ENCODE measurements at places on chromosomes 13 and 19. TPM values are rescaled to one million over a fixed set of nuclear protein-coding genes. Genes with fewer than 3 reads are reported as not detected.

- DNase-seq = no peak
Measured at GRCh38 chr19:45376045-45376724, 5.8 kb upstream of the ERCC2 start.

Gene PGLYRP2
- total RNA-seq = not detected

GRCh38 chr13:26872525-26873385 lies 112.2 kb upstream of the GPR12 start:
- DNase-seq = peak; percentile 32

- DNase-seq = no peak
Measured at GRCh38 chr13:62747152-62747551, 1331.5 kb upstream of the PCDH20 start.

Gene SIX5
- total RNA-seq = 14.0 TPM

Gene LRFN3
- 12.2 TPM for total RNA-seq

- no peak for DNase-seq
Measured at GRCh38 chr19:13260883-13261653, 110.9 kb downstream of the IER2 start.

Gene FBXL12
- total RNA-seq = 23.5 TPM

DNA sequence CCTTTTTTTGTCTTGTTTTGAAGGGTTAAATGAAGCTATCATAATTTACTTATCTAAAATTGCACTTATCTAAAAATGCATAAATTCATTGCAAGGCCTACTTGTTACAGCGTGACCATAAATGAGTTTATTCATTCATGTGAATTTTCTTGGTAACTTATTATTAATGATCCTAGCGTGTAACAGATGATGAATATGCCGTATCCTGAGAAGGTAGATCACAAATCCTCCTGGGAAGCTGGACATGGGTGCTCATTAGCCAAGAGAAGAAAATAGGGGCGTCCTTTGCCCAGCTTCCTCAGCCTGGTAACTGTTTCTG lies 21.3 kb downstream of the TNFSF11 start:
- no peak for DNase-seq

DNA sequence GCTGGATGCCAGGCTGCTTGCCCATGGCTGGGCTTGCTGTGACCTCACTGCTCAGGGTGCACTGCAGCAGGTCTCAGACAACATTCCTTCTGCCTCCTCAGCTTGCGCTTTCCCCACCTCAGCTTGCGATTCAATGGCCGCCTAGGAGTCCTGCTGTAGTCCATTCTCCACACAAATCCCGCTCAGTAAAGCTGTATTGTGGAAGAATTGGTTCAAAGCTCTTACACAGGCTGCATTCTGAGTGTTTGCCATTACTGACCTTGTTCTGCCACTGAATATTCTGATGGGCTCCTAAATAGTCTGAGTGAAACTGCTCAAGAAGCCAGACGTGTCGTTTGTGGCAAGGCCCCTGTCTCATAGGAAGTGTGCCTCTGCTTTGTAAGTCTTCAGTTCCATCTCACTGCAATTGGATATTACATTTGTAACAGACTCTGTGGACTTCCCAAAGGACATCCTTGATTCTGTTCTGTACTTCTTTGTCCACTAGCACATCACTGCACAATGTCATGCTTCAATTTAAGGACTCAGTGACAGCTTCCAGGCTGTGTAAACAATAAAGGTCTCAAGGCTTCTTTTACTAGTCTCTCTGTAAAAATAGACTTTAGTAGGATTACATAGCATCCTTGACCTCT lies 49.8 kb downstream of the KATNAL1 start:
- no peak for DNase-seq

DNA sequence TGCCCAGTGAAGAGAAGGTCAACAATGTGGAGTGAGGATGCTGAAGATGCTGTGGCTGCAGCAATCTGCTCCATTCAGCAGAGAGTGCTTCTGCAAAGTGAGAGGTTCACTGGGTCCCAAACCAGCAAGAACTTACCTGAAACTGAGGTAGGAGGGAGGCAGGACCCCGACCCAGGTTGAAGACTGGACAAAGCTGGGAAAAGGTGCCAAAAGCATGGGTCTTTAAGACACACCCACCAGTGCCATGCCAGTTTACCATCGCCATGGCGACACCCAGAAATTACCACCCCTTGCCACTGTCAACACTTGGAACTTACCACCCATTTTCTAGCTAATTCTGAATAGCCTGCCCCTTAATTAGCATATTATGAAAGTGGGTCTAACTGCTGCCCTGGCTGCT lies 70.7 kb downstream of the RGCC start:
- no peak for DNase-seq

Gene EVI5L
- 14.2 TPM for total RNA-seq

DNA sequence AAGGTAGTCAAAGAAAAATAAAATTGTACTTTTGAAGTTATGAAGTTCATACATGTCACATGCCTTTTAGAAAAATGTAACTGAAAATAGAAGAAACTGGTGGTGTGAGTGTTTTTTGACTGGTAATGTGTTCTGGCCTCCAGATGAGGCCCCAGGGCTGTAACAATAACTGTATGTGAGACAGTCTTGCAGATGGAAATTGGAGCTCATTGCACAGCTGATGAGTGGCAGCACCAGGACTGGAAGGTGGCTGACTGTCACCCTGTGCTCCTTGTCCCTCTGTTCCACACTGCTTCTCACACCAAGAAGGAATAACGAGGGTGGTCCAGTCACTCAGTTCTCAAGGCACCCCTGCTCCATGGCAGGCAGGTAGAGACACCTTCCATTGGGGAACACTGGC lies 215.6 kb downstream of the SLC7A1 start:
- no peak for DNase-seq

DNA sequence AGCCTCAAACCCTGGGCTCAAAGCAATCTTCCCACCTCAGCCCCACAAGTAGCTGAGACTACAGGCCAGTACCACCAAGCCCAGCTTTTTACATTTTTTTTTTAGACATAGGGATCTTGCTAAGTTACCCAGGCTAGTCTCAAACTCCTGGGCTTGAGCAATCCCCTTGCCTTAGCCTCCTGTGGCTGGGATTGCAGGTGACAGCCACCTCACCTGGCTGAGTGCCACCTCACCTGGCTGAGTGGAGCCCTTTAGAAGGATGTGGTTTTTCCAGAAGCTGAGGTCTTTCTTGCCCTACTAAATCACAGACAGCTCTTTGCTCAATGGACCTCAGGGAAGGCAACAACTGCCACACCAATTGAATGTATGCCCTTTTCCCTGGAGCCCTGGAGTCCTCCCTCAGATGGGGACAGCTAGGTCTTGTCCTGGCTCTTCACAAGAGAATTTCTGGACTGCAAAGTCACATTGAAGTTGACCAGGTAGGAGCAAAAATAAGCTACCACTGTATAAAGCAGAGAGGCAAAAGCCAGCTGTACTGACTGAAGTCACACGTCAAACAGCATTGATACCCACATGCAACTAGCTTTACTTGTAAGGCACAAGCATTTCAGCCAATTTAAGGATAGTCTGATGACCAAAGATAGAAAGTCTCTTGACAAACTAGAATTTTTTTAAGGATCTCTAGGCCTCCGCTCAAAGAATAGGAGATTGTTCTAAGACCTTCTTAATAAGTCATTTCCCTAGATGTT lies 14.0 kb downstream of the PDX1 start:
- DNase-seq = no peak

Gene SUPT20H
- total RNA-seq = 51.2 TPM

Gene IGLON5
- not detected for total RNA-seq

GRCh38 chr13:34207334-34207733 lies 389.4 kb downstream of the RFC3 start:
- no peak for DNase-seq

GRCh38 chr19:31627620-31628365 lies 278.6 kb upstream of the TSHZ3 start:
- DNase-seq = no peak

DNA sequence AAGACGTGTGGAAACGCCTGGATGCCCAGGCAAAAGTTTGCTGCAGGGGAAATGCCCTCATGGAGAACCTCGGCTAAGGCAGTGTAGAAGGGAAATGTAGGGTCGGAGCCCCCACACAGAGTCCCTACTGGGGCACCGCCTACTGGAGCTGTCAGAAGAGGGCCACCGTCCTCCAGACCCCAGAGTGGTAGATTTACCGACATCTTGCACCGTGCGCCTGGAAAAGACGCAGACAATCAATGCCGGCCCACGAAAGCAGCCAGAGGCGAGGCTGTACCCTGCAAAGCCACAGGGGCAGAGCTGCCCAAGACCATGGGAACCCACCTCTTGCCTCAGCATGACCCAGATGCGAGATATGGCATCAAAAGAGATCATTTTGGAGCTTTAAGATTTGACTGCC lies 7.0 kb upstream of the EDNRB start:
- no peak for DNase-seq

DNA sequence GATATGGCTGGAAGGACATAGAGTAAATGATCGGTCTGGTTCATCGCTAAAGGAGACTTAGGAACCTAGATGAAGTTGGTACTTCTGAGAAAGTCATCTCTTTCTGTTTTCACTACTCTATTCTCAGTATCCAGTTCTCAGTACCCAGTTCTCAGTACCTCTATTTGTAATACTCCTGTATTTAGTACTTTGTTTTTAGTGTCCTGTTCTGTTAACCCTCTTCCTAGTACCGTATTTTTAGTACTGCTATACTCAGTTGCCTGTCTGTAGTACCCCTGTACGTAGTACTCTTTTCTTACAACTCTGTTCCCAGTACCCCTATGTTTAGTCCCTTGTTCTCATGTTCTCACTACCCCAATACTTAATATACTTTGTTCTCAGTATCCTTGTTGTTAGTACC lies 1.2 kb downstream of the RFXAP start:
- no peak for DNase-seq

DNA sequence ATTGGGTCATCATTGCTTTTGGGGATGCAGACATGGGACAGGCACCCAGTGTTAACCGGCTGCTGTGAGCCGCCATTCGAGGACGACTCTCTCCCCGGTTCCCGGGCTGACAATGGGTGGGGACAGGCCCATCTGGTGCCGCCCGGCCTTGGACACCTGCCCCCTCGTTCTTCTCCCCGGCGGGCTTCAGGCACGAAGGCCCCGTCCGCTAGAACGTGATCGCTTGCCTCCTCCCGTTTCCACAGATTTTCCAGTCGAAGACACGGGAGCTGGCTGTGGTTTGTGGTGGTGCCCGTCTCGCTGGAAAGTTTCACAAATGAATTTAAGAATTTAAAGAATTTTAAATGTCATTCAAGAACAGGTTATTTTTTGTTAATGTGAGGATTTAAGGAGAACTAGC lies 2.0 kb downstream of the PALM start:
- no peak for DNase-seq

DNA sequence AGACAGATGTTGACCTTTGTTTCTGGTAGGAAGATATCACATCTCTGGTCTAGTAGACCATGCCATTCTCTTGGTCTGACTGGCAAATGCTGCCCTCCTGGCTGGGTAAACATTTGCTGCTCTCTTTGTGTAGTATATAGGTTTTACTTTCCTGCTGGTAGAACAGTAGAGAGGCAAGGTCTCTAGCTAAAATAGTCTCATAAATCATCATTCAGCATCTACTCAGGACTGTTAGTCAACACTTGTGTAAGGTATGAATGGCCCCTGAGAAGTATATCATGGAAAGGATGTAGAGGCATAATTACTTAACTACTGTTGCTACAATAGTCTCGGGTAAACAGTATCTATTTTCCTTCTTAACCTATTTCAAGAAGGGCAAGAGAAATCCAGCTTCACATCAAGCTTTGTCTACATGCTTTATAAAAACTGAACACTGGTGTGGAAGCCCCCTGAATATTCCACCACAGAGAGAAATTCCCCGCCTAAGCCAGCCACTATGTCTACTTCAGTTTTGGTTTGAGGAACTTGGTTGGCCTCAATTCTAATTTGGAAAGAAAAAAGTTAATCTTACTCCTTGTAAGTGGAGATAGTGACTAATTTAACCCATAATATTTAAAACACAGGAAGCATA lies 18.4 kb upstream of the MYCBP2 start:
- no peak for DNase-seq

GRCh38 chr13:76860706-76861105 lies 25.5 kb downstream of the KCTD12 start:
- DNase-seq = no peak

Gene ZNF724
- 4.9 TPM for total RNA-seq

DNA sequence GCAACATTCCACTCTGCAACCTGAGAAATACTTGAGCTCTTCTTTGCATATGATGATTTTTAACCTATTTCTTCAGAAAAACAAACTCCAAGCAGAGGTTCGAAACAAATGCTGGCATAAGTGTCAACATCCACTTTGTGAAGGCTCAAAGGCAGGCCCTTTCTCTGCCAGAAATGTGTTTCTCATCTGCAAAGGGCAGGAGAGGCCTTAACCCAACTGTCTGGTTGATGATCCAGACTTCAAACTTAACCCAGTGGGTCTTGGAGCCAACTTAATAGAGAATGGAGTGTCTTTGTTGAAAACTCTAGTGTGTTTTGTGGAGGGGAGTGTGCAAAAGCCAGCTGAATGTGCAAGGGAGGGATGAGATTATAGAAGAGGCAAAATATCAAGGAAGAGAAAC lies 28.3 kb upstream of the ZNF507 start:
- DNase-seq = no peak

Gene TNFSF13B
- 20.1 TPM for total RNA-seq

DNA sequence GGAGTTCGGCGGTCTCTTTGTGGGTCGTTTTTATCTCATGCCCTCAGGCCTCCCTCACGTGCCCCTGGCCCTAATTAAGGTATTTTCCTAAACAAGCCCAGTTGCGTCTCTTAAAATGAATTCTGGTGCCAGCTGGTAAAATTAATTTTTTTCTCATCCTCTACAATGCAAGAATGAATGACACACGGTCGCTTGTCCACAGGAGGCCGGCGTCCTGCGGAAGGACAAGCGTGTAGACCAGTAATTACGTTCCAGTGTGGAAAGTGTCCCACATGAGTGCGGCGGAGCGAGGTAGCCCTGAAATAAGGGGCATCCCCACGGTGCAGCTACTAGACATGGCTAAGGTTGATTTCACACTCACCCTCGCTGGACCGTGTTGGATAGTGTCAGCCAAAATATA lies 34.5 kb upstream of the NDUFS7 start:
- no peak for DNase-seq

Gene ZNF793
- 4.8 TPM for total RNA-seq

DNA sequence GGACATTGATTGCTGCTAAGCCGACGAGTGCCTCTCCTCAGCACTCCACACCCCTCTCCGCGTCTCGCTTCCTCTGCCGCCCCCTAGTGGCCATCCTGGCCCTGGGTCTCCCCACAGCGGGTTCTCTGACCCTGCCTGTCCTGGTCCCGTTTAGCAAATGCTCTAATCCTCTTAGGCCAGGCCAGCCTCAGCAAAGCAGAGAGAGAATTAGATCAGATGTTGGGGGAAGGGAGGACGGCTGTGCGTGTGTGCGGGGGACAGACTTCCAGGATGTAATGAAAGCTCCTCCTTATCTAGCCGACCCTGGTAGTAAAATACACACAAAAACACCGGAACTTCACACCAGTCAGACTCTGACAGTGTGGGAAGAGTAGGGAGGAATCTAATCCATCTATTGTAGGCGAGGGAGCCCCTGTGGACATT lies 4.5 kb downstream of the TPRX2 start:
- peak; percentile 94 for DNase-seq

- DNase-seq = no peak
Measured at GRCh38 chr19:10884274-10884673, 12.9 kb downstream of the CARM1 start.

- DNase-seq = no peak
Measured at GRCh38 chr13:107545946-107546502, 669.3 kb downstream of the LIG4 start.

Measured in left lung (tissue), 14 donors.